Activated T-helper 1 cell treated with anti-CD3 and anti-CD28 coated beads, Interleukin-2, amount 50 U/mL, for 16 hours (primary cell): ENCODE measurements at places on chromosomes 12 and 14.

DNA sequence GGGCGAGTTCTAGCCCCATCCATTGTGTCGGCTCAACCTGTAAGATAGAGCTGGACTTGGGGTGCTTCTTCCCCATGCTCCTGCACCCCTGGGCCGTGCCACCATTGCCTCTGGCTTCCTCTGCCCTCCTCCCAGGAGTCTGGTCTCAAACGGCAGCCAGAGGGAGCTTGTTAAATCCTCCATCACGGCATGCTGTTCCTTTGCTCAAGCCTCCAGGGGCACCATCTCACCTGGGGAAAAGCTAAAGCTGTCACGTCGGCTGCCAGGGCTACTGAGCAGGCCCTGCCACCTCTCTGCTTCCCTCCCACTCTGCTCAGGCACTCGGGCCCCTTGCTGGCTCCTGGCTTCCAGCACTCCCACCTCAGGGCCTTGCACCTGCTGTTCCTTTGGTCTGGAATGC is 140.4 kb downstream of the RBM19 start:
- no peak for DNase-seq

GRCh38 chr14:93135399-93135798 is 19.7 kb upstream of the ITPK1 start:
- DNase-seq, result no peak

DNA sequence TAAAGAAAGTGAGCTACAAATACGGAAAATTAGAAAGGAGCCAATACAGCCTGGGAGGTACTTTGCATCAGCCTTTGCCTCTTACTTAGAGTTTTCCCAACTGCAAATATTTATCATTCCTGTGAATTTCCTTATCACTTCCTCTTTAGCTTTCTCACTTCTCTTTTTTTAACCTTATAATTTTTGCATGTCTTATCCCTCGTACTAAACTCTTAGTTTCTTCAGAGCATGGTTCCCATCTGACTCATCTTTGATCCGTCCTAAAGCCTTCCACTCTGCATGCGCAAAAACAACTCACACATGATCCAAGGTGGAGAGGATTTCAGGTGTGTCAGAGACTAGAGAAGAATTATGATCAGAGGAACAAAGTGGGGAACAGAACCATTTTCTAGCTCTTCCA is 9.6 kb upstream of the SNAPC1 start:
- no peak for DNase-seq

GRCh38 chr12:46390881-46391280 is 18.3 kb upstream of the SLC38A2 start:
- DNase-seq, result no peak

GRCh38 chr14:74478996-74479635 is 14.0 kb downstream of the NPC2 start:
- no peak for DNase-seq

DNA sequence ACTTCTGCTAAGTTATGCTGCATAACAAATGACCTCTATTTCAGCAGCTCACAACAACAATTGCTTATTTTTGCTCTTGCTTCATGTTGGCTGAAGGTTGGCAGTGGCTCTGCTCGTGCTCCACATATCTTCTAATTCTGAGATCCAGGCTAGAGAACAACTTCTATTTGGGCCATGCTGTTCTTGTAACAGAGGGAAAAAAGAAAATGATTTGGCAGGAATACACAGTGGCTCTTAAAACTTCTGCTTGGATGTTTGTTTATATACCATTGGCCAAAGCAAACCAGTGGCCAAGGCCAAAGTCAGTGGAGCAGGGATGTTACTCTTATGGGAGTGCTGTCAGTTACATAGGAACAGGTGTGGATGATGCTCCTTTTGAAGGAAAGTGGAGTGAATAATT is 32.1 kb downstream of the GPHN start:
- DNase-seq, result no peak
